ENCODE measurements at places on chromosomes 5 and 9.

DNA sequence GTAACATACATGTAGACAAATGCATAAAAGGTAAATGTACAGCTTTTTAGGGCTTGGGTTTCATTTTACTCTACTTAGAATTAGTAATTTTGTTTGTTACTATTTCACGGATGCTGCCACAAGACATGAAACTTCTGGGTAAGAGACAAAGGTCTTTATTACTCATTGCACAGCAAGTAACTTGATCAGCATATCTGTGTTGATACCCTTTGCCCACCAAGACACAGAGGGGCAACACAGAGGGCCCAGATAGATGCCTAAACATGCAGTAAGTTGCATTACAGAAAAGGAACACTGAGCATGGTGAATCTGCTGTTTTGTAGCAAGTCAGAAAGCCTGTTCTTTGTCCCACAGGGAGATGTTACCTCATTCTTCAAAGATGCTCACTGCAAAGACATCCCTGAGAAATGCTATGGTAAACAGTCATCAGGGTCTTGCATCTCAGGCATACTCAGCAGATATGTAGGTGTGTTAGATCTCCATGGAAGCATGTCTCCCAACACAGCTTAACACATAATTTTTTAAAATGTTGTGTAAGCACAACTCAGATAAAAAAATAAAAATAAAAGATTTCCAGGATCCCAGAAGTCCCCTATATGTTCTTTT, 10.3 kb downstream of the ITGA2 start:
- no peak for DNase-seq

- DNase-seq, result no peak
Observed at GRCh38 chr5:9356351-9356825, 189.5 kb downstream of the SEMA5A start.

DNA sequence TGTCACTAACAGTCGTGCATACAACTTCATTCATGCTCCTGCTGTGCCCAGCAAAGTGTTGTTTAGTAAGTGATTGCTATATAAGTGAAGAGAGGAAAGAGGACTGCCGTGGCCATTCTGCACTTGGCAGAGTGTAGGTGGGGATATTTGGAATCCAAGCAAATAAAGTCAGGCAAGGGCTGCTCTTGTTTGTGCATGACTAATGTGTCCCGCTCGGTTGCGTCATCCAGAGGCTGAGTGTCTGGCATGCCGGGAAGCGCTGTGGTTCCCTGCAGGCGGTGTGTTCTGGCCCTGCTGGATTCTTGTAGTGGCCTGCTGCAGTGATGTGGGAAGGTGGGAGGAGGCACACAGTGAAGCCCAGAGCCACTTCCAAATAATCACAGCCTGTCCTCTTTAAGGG, 136.9 kb upstream of the ANKH start:
- no peak for DNase-seq

DNA sequence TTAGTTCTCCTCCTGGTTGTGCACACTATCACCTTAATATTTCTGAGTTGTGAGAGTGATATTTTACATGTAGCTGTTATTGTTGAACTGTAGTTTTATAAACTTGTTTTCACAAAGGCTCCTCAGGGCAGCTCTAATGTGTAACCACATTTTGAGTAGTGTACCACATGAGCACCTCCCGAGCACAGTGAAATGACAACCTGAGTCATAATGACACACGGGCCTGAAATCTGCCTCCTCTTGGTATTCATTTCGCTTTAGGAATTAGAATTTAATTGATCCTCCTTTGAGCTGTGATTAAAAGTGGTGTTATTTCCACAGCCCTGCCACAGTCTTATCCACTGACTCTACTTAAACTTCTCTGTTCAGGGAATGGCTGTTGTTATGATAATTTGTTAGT, 7.9 kb downstream of the MTRR start:
- no peak for DNase-seq

DNA sequence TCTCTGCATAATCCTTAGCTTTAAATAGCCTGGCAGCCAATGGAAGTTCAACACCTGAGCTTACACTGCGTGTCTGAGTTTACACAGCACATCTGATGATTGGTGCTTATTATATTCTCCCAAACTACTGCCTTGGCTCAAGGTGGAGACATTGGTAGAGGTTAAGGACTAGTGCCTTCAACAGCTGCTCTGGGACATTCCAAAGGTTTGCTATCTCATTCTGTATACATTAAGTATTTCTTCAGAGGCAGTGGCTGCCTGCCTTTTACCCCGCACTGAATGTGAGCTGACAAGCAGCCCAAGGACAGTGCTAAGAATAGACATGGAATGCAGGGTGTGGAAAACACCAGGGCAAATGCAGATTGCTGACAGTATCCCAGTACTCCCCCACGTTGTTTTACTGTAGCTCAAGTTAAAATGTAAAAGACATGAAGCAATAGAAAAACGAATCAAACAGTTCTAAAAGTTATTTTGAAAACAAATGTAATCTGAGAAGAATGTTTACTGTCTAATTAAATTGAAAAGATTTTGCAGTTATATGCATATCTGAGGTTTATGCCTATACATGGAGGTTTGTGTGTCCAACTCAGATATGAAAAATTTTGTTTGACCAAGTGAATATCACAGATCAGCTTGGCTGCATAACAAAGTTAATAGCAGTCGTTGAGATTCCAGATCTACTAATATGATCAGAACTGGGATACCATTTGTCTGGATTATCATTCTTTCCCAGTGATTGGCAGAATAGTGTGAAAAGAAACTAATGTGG, 1.8 kb downstream of the HSPB3 start:
- DNase-seq, result no peak

GRCh38 chr5:167232675-167233311, 1058.7 kb upstream of the WWC1 start:
- no peak for DNase-seq

DNA sequence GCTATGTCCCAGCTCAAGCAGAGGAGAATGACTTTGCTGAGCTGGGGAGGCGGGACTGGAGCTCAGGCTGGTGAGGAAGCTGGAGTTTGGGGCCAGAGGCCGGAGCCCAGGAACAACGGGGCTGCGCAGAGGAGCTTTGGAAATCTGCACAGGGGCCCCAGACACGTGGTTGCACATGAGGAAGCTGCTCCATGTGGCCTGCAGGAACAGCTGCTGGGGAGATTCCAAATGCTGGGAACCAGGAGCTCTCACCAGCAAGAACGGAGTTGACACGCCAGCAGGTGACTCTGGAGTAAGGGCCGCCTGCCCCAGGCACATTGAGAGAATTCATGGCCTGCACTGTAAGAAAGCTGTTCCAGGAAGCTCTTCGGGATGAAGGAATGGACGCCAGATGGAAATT, 91.0 kb downstream of the OLFM1 start:
- DNase-seq, result no peak

DNA sequence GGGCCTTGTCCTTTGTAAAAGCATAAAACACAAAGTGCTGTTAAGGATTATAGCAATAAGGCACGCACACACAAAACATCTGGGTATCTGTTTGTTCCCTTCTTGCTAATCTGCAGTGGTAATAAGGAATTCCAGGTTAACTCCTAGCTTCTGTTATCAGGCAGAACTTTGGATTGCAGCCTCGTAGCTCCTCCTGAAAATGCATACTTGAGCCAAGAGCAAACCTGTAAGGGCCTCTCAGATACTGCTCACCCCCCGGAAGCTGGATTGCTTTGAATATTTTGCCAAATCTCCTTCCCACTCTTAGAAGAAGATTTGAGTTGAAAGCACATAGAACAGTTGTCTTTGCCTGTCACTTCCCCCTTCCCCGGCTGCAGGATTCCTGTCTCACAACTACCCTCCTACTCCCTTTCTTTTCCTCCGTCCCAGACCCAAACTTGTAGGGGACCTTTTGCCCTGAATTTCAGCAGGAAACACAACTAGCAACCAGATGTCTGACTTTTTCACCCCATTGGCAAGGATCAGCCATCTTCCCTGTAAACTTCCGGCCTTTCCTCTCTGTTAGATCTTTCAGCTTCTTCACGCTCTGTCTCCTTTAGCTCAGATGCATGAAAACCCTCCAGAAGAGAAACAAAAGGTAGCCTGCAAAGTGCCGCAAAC, 28.2 kb upstream of the SMAD5 start:
- DNase-seq, result no peak

- DNase-seq, result no peak
Observed at GRCh38 chr5:42951293-42951840, 88.8 kb downstream of the ANXA2R start.

- DNase-seq, result no peak
Observed at GRCh38 chr9:29044959-29045358, 1471.7 kb upstream of the C9orf72 start.

DNA sequence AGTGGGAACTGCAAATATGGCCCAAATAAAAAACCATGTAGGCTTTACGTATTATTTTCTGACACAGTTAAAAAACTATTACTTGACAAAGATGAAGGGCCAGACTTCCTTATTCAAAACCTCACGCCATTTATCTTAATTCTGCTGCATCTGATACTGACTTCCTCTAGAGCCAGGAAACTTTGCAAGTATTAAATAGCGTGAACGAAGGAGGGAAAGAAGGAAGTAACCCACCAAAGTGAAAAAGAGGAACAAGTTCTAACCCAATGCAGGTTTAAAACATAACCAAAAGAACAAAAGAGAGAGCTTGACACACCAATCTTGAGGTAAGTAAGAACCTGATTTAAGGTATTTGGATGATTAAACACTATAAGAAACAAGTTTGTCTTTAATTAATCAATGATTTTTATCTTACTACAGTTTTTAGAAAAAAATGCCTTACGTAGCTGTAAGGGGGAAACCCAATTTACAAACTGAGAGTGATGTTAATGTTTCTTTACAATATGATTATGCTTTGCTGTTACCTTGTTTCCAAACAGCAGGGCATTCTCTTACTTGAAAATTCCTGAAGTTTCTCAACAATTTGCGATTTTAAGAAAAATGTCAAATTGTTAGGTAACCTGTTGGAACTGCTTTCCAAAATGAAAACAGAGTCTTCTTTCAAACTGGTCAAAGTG, at the start of gene GAPT:
TSS of gene GAPT (plus strand) at position 220 of the 677 bp plus-strand sequence. CDS start 3,102 bp downstream, outside the sequence.
- DNase-seq, result no peak

DNA sequence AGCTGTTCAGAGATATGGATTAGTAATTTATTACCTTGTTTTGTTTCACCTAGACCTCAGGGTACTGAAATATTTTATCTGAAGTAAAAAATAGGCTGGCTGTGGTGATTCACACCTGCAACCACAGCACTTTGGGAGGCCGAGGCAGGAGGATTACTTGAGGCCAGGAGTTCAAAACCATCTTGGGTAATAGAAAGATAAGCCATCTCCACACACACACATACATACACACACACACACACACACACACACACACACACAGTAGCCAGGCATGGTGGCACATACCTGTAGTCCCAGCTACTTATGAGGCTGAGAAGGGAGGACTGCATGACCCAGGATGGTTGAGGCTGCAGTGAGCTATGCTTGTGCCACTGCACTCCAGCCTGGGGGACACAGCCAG, 3.7 kb downstream of the ANXA2R start:
- no peak for DNase-seq

DNA sequence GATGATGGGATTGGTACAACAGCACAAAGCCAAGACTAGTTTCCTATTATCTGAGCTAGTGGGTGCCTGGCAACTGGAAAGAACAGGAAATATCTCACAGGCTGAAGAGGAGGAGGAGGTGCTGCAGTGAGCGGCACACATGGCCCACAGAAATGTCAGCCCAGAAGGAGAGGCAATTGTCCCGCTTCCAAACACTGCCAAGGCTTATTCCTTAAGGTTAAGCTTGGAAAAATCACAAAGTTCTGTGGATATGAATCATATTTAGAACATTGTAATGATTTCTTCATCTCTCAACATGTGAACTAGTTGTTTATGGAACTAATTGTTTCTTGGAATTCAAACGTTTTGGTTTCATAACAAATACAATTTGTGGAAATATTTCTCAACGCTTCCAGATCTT, 1019.5 kb upstream of the SEMA6A start:
- DNase-seq, result peak; percentile 10

GRCh38 chr5:124741711-124742496, 4.5 kb downstream of the ZNF608 start:
- peak; percentile 49 for DNase-seq

- no peak for DNase-seq
Observed at GRCh38 chr9:100730086-100730485, 152.2 kb downstream of the CAVIN4 start.

- DNase-seq, result no peak
Observed at GRCh38 chr5:168020542-168021294, 270.7 kb upstream of the WWC1 start.

DNA sequence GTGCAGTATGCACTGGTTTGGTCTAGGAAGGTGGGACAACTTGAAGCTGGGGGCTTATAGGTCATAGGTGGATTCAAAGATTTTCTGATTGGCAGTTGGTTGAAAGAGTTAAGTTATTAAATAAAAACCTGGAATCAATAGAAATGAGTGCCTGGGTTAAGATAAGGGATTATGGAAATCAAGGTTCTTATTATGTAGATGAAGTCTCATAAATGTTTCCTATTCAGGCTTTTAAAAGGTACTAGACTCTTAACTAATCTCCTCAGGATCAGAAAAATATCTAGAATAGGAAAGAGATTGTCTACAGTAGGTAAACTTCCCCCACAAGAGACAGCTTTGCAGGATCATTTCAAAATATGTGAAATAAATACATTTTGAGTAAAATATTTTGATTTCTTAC, 163.3 kb upstream of the FBN2 start:
- no peak for DNase-seq

DNA sequence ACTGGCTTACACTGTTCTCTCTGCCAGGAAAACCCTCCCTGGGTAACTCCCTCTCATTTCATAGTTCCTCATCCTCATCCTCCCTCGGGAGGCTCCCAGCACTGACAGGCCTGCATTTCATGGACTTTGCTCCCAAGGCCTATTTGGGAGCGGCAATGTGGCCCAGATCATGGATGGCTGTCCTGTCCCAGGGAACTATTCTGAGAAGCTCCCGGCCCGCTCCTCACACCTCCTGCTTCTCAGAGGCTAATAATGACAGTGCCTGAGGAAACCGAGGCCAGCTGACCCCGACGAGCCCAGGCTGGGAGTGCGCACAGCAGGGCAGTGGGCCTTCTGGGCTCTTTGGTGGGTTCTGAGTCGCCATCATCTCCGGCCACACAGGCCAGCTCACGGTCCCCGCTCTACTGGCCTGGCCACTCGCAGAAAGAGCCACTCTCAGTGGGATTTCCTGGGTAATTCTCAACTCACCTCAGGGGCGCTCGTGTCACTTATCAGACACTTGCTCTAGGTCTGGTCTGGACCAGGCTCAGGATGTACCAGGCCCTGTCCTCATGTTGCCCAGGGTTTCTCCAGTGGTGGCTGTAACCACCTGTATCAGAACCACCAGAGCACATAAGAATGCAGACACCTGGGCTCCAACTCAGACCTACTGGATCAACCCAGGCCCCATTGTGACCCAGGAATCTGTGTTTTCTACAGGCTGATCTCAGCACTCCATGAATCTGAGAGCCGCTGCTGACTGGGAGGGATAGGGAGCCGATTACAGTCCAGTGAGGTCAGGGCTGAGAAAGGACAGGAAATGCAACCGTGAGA, 2.0 kb upstream of the DOLPP1 start:
- DNase-seq, result no peak

- no peak for DNase-seq
Observed at GRCh38 chr5:97840643-97841042, 657.6 kb upstream of the RIOK2 start.

Measured in cerebellum (tissue), 4 donors.